ENCODE measurements at places on chromosomes 1 and 21.

DNA sequence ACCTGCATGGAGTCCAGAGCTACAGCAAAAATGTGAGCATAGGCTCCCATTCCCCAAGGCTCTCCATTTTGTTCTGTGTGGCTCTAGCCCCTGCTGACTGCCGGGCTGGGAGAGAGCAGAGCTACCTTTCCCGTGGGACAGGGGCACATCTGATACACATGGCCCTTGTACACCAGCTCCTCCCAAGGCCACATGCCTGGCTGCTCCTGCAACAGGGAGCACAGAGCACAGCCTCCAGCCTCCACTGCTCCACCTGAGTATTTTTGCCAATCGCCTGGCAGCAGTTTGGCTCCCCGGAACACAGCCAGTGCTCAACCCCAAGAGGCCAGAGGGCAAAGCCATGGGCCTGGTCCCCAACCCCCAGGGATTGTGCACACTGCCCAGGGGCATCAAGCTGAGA lies 146.5 kb downstream of the CHD1L start:
- DNase-seq, result no peak

DNA sequence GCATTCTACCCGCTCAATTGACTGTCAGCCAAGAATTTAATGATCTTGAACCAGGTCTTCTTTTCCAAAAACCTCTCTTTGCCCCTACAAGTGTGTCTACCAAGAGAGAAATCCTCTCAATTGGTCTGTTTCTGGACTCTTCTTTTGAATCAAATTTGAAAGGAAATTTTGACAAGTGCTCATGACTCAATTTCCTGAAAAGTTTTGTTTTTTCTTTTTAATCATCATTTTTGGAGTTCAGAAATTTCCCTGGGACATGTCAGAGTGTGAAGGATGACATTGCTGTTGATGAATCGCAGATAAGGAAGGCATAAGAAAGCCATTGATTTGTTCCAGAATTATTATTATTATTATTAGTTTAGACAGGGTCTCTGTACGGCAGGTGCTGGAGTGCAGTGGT lies 88.2 kb upstream of the AKT3 start:
- DNase-seq, result no peak

- DNase-seq, result no peak
Measured at GRCh38 chr1:59015708-59016107, 231.9 kb upstream of the JUN start.

DNA sequence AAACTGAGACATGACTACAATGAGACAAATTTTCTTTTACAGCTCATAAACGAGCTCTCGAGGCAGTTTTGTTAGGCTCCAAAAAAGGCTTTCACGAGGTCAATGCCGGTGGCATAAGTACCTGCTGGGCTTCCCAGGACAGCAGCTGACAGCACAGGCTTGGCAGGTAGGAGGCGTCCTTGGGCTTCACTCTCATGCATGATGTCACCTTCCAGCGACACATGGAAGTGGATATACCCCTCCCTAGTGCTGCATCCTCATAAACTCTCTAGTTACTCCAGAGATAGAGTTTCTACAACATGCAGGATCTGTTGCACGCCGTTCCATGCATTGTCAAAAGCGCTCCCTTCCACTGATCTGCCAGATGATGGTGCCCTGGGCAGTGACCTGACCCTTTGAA lies 112.5 kb upstream of the PAXBP1 start:
- DNase-seq, result no peak

DNA sequence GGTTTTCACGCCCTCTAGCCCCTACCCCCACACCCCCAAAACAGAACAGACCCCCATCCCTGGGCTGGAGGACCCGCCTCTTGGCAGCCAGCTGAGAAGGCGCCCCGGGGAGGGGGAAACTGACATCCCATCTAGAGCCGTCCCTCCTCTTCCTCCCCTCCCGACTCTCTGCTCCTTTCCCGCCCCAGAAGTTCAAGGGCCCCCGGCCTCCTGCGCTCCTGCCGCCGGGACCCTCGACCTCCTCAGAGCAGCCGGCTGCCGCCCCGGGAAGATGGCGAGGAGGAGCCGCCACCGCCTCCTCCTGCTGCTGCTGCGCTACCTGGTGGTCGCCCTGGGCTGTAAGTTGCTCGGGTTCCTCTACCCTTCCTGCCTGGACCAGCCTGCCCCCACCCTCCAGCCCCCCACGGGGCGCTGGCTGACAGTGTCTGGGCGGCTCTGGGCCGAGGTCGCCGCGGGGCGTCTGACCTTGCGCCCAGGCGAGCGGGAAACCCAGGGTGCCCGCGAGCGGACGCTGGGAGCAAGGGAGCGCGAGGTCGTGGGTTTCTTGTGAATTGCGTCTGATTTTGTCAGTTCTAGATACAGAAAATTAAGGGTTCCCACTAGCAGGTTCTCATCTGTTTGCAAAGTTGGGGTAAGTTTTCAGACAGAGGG lies 618 bp downstream of the JAM2 start:
- DNase-seq, result no peak

DNA sequence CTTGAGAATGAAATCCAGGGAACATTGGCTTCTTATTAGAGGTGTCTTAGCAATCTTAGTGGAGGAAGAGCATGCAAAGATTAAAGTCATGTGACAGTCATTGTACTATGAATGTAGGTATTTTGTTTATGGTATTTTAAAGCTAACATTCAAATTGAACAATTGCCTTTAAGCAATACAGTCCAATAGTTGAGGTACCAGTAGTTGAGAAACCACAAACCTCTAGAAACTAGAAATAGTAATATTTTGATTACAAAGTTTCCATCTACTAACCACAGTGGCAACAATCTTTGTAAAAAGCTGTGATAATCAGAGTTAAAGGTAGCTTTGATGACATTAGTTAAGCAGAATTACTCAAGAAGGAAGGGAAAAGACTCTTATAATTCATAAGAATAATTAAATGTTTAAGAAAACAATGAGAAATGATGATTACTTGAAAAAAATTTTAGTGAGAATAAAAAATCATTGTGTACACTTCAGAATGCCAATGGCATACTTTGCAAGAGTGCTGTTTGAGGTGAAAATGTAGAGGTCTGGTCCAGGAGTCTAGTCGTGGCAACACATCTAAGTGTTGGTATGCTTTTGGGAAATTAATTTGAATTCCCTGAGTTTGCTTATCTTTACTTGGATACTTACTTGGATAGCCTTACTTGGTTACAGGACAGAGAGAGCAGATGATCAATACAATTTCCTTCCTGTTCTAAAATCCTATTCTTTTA lies 104.9 kb upstream of the PTGFR start:
- DNase-seq, result no peak

GRCh38 chr1:170273291-170274130 lies 127.8 kb downstream of the NTMT2 start:
- no peak for DNase-seq

- DNase-seq, result no peak
Measured at GRCh38 chr21:42582787-42583476, 69.3 kb downstream of the SLC37A1 start.

DNA sequence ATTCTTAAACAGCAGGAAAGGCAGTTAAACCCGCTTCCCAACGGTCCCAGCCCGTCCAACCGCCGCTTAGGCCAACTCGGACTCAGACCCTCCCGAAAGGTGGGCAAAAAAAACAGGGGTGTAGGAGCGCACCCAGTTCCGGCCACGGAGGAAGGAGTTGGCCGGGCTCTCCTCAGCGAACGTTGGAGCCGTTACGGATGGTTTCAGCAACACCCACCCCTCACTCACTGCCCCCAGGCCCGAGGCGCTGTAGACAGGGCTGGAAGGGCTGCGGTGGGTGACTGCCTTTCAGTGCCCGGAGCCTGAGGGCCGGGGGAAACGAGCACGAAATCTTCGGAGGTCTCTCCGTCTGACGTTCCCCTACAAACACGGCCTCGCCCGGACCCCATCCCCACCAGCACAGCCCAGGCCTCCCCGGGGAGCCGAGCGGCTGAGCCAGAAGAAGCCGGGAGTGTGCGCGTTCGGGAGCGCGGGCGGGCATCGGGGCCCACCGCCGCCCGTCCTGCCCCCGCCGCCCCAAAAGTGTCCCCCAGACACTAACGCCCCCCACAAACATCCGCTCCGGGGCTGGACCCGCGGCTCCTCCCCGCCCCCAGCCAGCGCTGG lies 1.3 kb downstream of the KDM5B start:
- DNase-seq, result peak; percentile 5

DNA sequence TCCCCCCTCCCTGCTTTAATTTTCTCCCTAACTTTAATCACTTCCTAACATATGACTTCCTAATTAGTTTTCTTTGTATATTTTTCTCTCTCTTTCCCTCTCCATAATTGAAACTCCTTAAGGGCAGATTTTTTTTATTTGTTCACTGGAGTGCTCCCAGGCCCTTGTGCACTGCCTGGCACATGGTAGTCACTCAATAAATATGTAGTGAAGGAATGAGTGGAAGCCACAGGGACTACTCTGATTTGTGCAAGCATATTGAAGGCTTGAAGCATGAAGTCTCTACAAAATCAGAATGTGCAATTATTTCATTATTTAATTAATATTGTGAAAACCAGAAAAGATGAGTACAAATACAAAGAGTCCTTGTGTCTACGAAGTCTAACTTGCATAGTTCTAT lies 41.5 kb downstream of the SNX7 start:
- no peak for DNase-seq

DNA sequence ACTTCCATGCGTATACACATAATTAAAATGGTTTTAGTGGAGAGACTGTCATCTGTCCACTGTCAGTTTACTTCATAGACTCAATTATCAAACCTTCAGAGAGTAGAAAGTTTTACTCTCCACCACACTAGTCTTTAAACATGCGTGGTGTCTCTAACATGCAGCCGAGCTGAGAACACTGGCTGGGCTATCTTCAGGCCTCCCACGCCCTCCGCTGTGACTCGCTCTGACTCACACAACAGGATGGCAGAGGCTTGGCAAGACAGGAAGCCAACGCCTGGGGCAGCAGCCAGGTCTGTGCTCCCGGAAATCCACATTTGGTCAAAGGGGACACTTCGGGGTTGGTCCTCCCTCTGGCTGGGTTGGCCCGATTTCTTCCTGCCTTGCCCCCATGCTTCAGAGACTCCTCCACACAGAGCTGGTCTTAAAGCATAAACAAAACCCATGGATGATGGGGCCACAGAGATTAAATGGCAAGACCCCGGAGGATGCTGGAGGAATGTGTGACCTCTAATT lies 22.7 kb upstream of the IFNGR2 start:
- DNase-seq, result peak; percentile 73

- no peak for DNase-seq
Measured at GRCh38 chr1:92029241-92029922, 403 bp upstream of the EPHX4 start.

DNA sequence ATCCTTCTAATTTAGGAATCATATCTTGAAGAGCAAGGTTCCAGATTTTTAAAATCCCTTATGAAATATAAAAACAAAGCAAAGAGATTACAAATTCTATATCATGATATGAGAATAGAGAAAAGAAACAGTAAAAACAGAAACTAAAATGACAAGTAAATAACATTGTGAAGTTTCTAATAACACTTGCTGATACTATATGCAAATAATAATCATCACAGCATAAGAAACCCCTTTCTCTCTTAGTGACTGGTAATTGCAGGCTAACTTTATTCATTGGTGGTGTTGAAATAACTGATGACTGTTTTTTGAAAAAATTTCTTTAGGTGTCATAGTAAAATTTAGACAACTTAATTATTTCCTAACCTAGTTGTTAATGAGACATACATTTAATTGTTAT lies 281.6 kb downstream of the PLA2G4A start:
- DNase-seq, result no peak

DNA sequence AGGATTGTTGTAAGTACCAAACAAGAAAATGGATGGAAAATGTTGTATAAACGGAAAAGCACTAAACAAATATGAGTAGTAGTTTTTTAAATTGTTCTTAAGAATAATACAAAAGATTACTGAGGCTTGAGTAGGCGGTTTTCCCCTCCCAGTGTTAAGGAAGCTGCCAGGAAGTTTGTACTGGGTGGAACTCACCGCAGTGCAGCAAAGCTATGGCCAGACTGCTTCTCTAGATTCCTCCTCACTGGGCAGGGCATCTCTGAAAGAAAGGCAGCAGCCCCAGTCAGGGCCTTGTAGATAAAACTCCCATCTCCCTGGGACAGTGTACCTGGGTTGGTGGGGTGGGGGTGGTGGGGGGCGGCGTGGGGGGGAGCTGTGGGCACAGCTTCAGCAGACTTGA lies 58.7 kb downstream of the XCL2 start:
- no peak for DNase-seq

- DNase-seq, result no peak
Measured at GRCh38 chr1:198416296-198416695, 124.2 kb downstream of the ATP6V1G3 start.

DNA sequence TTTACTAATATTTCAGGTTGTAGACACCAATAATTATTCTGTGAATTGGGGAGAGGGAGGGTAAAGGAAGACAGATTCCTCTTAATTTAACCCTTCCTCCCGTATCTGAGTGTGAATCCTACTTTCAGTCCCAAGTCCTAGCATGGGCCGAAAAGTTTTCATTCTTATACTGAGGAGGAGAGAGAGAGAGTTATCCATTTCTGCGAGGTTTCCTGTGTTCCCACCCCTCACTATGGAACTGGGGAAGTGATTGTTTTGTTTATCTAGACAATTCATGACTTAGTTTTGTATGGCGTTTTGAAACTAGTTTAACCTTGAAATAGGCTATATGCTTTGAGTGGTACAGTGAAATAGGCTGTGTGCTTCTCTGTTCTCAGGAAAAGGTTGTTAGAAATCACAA lies 134.0 kb upstream of the DPYD start:
- DNase-seq, result no peak

GRCh38 chr21:26840201-26840600 lies 5.0 kb downstream of the ADAMTS1 start:
- DNase-seq, result no peak

DNA sequence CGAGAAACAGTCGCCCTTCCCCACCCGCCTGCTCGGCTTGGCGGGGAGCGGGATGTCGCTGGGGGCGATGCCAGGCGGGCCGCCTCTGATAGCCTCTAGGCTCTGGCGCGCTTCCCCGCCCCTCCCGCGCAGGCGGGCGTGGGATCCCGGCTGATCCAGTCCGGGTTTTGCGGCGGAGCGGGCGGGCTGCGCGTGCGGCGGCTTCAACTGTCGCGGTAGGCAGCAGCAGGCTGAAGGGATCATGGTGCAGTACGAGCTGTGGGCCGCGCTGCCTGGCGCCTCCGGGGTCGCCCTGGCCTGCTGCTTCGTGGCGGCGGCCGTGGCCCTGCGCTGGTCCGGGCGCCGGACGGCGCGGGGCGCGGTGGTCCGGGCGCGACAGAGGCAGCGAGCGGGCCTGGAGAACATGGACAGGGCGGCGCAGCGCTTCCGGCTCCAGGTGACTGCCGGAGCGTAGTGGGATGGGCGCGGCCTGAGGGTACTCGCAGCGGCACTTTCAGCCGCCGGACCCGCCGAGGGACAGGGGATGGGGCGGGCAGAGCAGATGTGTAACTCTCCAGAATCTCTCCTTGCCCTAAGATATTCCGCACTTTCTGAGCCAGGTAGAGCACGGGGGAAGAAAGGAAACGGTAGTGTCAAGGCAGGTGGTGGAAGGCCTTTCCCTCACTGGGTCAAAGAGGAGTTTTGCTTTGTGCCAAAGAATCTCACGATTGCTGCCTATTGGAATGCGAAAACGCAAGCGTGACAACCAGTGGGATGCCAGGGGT lies at the start of gene FAAH:
FAAH (plus strand) TSS at position 210 of the 764 bp plus-strand sequence; CDS start at position 242, 32 bp downstream.
- DNase-seq, result no peak

DNA sequence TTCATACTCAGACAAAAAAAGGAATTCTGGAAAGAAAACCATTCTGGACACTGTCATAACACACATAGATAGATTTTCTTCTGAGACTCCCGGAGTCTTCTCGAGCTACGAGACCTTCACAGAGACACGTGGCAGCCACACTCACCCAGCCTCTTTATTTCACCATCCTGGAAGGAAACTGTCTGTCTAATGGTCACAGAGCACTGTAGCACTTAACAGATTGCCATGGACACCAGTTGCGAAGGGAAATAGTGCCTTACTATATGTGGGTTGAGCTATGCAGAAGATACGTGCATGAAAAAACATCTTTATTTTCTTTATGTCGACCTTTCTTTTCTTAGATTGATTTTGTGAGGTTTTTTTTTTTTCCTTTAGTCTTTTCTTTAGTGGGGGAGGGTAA lies 57.9 kb downstream of the ZP4 start:
- no peak for DNase-seq

Data from stimulated activated CD4-positive, alpha-beta T cell treated with anti-CD3 and anti-CD28 coated beads, Interleukin-1b, Interleukin-23, amount 100 ng/mL, for 1 hour (primary cell).